RKO (cell line): ENCODE measurements at places on chromosomes 2 and 18.
A peak's percentile ranks its signal among the peaks of the same experiment; 100 is the strongest.

DNA sequence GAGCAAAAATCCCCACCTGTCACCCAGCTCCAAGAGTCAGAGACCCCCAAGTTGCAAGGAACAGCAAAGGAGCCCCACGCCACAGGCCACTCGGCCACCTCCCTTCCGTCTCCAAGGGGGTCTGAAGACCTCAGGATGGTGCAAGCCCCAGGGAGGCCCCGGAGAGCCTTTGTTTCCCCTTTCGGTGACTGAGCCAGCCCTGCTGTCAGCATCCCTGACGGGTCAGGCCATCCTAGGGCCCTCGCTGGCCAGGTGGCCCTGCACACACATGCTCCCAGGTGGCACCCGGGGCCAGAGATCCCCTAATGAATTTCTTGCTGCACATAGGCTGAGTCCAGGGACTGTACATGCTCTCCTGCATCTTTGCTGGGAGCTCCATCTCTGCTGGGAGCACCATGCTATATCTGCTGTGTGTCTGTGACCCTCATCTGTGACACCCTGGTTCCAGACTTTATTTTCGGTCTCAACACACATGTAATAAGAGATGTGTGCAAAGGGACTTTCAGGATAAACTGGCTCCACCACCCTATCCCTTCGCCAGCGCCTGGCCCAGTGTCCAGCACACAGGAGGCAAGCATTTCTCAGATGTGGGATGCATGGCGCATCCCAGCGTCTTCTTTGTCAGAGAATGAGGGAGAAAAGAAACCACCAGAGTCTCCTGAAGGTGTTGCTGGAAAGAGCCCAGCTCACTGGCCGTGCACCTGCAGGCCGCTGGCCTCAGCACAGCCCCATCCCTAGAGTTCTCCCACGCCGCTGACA lies 27.4 kb downstream of the ADI1 start:
- DNase-seq: no peak

DNA sequence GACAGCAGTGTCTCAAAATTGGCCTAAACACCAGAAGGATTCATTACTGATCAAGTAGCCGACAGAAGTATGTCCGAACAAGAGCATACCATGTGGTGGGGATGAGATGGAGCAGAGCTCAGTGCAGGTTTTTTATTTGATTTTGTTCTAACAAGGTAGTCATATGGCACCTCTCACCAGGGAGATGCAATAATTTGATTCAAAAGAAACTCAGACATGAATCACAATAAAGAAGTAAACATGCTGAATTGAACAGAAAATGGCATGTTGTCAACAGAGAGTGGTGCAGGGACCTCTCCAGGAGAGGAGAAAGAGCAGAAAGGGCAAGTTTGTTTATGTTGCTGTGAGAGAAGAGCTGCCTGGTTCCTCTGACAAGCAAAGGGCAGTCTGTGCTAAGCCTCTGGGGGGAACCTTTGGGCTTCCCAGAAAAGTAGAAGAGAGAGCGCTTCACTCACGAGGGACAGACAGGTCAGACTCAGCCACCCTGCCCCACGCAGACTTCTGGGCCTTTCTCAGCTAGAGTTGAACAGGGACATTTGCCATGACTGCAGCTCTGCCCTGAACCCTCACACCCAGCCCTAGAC lies 351.3 kb upstream of the RAB12 start:
- DNase-seq: no peak

- DNase-seq: no peak
Measured at GRCh38 chr2:10308866-10309265, 6.2 kb downstream of the HPCAL1 start.

- no peak for DNase-seq
Measured at GRCh38 chr18:53702480-53702879, 522.0 kb downstream of the MBD2 start.

DNA sequence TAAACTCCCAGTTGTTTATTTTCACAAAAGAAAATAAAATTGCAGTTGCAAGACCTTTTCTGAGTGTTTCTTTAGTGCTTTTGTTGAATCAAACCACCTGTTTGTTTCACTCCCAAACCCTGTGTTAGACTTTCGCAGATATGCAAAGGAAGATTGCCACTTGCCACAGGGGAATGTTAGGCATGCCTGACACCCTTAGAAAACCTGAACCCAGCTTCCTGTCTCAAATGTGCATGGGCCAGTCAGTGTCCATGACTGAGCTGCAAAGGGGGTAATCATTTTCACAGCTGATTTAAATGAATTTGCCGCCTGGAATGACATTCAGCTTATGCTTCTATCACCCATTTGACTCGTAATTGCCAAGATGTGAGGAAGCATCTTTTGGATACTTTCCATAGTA lies 17.5 kb downstream of the TGOLN2 start:
- DNase-seq: no peak

GRCh38 chr2:194166818-194167217 lies 1490.2 kb upstream of the SLC39A10 start:
- DNase-seq: peak; percentile 70

DNA sequence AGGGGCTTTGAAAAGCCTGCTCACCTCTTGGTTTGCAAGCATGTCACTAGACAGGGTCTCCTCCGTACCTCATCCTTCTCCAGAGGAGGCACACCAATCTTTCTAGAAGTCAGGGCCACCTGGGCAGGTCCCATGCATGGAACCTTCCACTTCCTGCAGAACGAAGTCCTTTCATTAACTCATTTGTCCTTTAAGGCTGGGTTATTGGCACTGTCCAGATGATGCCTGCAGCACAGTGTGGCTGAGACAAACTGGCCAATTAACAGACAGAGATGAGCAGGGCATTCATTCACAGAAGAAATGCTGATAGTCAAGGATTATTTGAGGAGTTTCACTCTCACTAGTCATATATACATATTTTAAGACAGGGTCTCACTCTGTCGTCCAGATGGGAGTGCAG lies 245.3 kb downstream of the TFCP2L1 start:
- no peak for DNase-seq

DNA sequence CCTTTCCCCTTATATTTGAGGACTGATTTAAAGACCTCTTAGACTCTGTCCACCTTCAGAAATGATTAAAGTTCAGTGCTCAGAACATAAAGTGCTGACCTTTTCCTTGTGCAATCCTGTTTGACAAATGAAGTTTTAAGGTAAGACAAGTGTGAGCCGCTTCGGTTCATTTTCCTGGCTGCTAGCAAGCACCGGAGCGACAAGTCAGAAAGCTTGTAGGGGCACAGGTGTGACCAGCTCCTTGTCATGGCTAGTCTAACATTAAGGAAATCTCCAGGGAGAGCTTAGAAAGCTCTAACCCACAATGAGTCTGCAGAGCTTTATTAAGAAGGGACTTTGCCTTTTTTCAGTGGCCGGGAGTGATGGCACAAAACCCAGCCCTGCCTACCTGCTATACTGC lies 2.3 kb upstream of the NCKAP5 start:
- no peak for DNase-seq

GRCh38 chr2:44100351-44100750 lies 68.3 kb upstream of the PPM1B start:
- peak; percentile 21 for DNase-seq

GRCh38 chr2:42572297-42573081 lies 4.1 kb downstream of the MTA3 start:
- DNase-seq: no peak

- no peak for DNase-seq
Measured at GRCh38 chr2:152693033-152693432, 24.2 kb downstream of the PRPF40A start.

DNA sequence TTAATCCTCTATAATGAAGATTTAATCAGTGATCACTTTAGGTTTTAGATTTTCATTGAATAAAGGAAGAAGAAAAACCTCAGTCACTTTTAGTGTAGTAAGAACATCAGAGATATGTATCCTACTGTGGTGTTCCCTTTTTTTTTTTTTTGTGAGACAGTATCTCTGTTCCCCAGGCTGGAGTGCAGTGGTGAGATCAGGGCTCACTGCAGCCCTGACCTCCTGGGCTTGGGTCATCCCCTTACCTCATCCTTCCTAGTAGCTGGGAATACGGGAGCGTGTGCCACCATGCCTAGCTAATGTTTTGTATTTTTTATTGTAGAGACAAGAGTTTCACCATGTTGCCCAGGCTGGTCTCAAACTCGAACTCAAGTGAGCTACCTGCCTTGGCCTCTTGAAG lies 5.1 kb downstream of the SLC39A10 start:
- DNase-seq: no peak

DNA sequence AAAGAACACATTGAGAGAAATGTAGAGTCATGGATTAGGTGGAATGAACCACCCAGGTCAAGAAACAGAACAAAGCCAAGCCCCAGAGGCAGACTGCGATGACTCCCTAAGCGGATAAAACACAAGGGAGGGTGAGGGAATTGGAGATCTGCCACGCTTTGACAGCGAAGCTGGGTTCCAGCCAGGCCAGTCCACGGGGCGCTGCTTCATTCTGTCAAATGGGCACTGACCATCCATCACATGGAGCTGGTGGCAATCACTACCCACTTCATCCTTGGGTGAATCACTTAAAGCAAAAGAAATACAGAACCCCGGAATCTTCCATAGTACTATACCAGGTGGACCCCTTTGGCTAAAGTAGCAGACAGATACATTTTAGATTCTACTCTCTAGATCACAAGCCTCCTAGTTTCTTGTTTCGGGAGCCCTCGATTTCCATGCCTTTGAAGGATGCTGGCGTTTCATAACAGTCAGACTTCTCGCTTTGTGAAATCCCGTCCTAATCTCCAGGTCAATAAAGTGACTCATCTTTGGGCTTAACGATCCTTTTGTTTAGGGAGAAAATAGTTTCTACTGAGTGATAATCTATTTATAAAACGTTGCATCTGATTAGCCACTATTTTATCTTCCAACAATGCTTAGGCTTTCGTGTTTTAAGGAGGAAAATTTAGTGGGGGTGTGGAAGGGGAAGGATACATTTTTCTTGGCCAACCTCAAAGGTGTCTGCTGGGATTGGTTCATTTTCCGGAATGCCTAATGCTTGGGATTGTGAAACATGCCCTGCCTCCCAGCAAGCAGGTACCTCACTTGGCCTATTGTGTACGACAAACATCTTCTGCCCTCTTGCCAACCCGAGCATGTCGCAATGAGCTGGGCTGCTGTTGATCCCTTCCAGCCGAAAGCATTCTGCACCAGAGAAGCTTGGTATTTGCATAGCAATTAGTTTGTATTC lies 44.1 kb upstream of the HDAC4 start:
- no peak for DNase-seq

- DNase-seq: no peak
Measured at GRCh38 chr2:74764429-74765272, 69.3 kb upstream of the HK2 start.

DNA sequence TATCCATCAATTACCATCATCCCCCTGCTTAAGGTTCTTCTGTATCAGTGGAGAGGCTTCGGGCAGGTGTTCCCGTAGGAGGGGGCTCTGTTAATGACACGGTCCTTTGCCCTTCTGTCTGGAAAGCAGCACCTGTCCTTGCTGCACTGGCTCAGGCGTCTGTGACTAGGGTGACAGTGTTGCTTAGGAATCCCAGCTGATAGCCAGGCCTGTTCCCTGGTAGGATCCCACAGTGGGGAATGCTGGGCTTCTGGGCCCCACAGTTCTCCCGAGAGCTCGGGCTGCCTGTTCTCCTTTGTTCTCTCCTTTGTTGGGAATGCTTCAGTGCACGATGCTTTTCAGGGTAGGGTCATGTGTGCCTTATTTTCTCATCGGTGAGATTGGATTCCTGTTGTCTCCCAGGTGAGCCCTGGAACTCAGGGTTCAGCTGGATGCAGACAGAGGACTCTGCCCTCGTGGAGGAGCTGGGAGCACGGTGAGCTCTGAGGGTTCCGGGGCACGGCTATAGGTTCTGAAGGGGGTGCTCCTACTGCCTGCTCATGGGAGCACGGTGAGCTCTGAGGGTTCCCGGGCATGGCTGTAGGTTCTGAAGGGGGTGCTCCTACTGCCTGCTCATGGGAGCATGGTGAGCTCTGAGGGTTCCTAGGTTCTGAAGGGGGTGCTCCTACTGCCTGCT lies 9.6 kb downstream of the SNTG2 start:
- no peak for DNase-seq

- no peak for DNase-seq
Measured at GRCh38 chr2:8568543-8569302, 113.1 kb upstream of the ID2 start.

DNA sequence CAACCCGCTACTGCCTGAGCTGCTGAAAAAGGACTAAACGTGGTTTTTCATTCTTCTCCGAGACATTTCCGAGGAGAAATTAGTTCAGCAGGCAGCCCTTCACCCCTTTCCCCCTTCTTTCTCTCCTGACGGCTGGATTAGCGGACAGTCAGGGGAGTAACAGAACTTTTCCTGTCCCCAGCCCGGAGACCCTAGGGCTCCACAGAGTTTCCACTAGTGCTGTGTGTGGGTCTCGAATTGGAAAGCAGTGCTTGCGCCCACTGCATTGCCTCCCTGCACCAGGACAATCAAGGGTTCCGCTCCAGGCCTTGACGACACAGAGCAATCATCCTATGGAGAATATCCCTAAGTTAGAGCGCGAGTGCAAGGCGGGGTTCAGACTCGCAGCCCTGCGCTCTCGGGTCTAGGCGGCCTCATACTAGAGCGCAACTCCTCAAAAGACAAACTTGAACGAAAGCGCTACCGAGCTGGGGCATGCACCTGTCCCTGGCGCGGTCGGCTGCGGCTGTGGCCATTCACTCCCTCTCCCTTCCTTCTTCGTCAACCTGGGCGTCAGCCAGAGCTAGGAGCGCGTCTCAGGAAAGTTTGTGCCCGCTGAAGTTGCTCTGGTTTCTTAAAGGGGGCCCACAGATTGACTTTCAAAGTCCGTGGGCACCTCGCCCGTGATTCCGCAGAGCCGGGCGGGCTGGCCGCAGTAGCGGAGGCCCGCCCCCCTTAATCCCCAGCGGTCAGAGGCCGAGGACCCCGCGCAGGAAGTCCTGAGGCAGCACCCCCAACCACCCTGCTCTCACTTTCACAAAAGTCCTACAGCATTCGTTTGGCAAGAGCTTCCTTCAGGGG lies 801 bp downstream of the OSR1 start:
- DNase-seq: no peak

- no peak for DNase-seq
Measured at GRCh38 chr2:135638825-135639224, 102.8 kb upstream of the UBXN4 start.

DNA sequence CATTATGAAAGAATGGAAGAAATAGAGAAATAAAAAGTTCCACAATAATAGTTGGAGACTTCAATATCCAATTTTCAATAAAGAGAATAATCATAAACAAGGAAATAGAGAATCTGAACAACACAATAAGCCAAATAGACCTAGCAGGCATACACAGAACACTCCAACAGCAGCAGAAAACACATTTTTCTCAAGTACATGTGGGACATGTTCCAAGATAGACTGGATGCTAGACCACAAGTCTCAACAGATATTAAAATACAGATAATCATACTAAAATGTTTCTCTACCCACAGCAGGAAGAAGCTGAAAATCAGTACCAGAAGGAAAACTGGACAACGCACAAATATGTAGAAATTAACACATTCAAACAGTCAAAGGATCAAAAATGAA lies 113.9 kb downstream of the USP34 start:
- DNase-seq: no peak

- no peak for DNase-seq
Measured at GRCh38 chr2:16117791-16118610, 177.7 kb downstream of the MYCN start.

GRCh38 chr2:39023649-39024048 lies 97.2 kb downstream of the SOS1 start:
- DNase-seq: no peak

- no peak for DNase-seq
Measured at GRCh38 chr2:200121931-200122330, 166.5 kb downstream of the MAIP1 start.
